ENCODE measurements at places on chromosomes 5 and 9.

DNA sequence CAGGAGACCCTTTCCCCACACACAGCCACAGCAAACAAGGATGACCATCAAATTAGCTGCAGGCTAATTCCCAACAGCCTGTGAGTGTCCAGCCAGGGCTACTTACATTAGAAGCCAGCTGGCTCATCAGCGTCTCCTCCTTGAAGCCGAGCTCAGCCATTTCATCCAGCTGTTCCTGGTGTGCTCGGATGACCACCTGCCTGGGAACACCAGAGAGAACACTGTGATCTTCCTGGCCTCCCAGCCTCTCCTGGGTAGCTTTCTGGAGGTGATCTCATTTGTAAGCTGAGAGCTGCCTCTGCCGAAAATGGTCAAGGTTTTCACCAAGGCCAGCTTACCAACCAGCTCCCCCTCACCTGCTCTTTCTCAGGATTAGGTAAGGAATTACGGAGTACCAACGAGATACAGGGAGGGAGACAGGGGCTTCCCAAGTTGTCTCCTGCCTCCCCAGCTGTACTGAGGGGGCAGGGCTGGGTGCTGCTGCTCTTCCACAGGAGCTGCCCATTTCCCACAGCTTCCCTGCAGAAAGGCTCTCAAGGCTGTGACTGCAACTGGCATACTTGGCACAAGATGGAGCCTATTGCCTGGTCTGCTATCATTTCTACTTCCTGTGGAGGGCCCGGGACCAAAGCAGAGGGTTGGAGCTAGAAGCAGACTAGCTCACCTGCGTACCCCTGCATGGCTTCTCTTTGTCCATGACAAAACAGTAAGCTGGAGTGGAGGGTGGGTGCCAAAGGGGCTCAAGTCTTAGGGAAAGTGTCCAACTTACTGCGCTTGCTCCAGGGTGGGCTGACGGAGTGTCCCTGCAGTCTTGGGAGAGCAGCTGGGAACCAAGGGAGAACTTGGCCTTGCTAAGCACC, 73.9 kb downstream of the KIF24 start:
- no peak for DNase-seq

- peak; percentile 59 for DNase-seq
These were observed 16.5 kb downstream of the CSF2 start for GRCh38 chr5:132090107-132090506.

DNA sequence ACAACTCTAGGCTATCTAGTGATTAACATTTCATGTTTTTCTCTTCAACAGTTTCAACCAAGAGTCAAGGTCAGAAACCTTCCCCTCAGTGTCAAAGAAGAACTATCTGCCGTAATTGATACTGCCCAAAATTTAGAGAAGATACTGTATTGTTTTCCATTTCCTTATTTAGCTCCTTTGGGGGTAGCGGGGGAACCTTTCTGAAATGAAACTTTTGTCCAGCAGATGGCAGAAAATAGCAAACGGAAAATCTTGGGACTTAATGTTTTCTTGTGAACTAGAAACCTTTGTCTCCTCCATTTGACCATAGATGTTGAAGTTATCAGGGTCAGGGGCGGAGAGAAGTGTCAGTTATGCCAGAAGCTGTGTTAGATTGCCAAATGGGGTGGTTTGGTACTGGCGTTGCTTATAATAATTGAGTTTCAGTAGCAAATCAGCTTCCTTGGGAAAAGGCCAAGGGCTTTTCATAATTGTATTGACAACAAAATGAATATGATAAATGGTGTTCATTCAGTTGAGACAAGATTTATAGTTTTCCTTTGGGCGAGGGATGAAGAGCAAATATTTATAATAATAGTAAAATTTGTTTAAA, 101.7 kb upstream of the TLX3 start:
- DNase-seq = peak; percentile 54

- peak; percentile 30 for DNase-seq
These were observed at the start of gene OLFM1 for GRCh38 chr9:135087489-135087792. TSS of gene OLFM1 (plus strand) at chr9:135087668. CDS start at chr9:135087990, 322 bp downstream.

GRCh38 chr5:74736759-74737158, 30.2 kb downstream of the GFM2 start:
- no peak for DNase-seq

GRCh38 chr5:1851290-1851934, 31.3 kb downstream of the IRX4 start:
- no peak for DNase-seq

GRCh38 chr5:56386046-56386445, 152.9 kb upstream of the ANKRD55 start:
- no peak for DNase-seq

GRCh38 chr5:109805472-109805871, 115.7 kb downstream of the MAN2A1 start:
- DNase-seq = no peak

- DNase-seq = no peak
These were observed 398.9 kb downstream of the EFNA5 start for GRCh38 chr5:107271682-107272350.

DNA sequence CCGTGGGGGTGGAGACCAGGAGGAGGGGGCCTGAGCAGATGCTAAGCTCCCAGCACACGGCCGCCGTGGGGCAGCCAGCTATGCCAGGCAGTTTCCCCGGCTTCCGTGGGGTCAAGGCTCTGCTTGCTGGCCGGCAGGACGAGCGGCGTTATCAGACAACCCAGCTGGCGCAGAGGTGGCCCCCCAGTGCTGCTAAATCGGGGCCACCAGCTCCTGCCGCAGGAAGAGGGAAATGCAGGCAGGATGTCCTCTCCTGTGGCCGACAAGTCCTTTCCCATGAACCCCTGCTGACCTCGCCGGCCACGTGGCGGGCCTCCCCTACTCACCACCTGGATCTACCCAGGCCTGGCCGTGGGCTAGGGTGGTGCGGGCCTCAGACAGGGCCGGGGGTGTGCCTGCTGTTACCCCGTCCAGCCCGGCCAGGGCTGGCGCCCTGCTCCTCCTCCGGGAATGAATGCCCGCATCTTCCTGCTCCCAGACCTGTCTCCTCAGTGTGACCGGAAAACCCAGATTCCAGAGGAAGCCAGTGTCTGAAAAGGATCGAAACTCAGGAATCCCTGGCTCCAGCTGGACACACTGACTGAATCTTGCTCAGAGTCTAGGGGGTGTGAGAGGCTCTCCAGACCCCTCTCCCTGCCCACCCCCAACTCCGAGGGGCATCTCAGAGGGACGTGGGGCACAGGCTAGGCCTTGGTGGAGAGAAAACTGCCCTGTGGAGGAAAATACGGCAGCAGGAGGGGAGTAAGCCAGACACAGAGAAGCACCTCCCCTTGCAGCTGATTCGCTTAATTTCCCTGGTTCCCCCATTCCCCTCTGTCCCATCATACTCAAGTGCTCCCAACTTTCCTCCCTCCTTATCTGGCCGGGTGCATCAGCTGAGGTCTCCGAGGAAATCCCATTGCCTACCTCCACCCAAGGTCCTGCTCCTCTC, 3.9 kb downstream of the FLT4 start:
- no peak for DNase-seq

DNA sequence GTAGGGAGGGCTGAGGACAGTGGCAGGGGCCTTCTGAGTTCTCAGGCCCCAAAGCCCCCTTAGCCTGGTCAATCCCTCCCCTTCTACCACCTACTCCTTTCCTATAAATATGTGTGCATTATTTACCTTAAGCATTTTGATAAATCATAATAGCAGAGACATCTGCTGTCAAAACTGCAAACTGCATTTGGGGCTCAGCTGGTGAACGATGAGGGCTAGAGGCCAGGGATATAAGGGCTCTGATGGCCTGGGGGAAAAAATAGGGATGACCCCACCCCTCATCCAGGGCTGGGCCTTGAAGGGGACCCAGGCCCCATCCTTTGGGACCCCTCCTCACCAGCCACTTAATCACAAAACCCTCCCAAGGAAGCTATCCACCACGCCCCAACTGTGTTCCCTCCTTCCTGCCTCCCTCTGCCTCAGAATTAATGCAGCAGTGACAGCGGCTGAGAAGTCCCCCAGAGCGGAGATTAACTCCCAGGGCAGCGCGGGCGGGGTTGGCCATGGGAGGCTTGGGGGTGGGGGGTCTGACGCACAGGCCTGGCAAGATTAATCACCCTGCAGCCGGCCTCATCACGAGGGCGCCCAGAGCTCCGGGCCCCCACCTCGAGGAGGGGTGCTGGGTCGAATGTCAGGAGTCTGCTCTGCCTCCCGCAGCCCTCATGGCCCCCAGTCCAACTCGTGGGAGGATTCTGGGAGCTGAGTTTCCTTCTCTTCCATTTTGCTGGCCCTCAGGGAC, 42.1 kb downstream of the CXXC5 start:
- no peak for DNase-seq

GRCh38 chr5:157282150-157282549, 16.2 kb downstream of the CYFIP2 start:
- DNase-seq = no peak

DNA sequence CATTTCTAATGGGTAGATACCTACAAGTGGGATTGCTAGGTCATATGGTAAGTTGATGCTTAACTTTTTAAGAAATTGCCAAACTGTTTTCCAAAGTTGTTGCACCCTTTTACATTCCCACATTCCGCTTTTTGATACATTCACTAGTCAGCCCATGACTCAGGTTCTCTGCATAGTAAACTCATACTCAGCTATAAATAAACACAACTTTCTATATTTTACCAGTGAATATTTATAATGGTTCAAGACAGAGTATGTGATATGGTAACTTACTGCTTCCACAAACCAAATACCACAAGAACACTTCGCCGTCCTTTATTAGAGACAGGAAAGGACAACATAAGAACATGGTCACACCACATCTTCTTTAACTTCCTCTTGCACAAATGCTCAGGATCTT, 54.0 kb downstream of the PLPP1 start:
- no peak for DNase-seq

DNA sequence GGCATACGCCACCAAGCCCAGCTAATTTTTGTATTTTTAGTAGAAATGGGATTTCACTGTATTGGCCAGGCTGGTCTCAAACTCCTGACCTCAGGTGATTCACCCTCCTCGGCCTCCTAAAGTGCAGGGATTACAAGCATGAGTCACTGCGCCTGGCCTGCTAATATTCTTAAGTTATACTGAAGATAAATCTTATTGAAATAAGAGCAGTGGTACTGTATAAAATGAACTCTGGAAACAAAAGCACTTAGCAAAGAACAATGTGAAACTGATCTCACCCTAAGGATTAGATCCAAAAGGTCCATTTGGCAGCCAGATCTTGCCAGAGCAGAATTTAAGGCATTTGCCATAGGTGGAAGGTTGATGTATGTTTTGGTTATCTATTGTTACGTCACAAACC, 27.1 kb downstream of the CYSTM1 start:
- no peak for DNase-seq

GRCh38 chr9:81825846-81826516, 102.2 kb upstream of the SPATA31D4 start:
- no peak for DNase-seq

DNA sequence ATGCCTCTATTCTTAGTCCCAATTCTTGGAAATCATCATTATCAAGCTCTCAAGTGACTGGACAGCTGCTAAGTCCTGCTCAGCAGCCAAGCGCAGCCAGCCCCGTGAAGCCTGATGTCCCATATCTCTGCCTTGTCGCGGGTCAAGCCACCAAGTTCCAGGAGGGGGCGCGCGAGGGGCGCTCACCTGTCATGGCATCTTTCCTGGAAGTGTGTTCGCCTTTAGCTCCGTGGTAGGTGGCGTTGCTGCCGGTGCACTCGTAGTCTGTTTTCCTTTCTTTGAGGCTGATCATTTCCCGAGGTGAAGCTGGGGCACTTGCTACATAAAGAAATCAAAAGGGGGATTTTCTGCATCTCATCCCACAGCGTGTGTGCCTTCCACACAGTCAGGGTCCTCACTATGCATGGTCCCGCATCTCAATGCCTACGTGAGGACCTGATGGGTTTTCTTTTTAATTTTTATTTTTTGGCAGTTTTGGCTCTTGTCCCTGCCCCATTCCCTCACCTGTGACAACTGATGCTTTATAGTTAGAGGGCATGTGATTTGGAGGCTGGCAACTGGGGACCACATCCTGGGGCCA, 227.0 kb upstream of the DAP start:
- DNase-seq = peak; percentile 52

DNA sequence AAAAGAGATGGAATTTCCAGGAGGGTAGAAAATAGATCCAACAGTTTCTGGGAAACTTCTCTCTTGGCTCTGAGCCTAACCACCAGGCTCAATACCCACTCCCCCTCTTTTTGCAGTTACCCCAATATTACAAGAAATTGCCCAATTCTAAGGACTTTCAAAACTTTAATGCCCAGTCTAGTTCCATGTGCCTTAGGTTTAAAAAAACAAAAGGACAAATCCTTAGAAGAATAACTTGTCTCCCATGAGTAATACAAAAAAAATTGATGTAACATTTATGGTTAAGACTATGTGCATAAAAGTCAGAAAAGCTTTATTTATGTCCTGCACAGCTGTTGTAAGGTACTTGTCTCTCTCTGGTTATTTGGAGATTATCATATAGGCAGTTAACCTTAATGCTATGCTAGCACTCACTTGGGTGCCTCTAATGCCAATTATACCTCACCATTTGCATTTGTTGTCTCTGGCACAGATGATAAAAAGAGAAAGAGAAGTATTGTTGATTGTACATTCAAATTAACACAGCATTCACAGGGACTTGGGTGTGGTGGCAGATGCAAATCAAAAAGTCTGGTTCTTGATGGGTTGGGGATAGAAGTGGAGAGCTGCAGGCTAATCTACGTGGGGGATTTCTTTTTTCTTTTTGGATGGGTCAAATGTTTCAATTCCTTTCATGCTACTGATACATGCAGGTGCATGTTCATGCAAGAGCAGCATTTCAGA, 159.4 kb downstream of the PIK3R1 start:
- no peak for DNase-seq
